ENCODE measurements at places on chromosomes 12 and 14.

DNA sequence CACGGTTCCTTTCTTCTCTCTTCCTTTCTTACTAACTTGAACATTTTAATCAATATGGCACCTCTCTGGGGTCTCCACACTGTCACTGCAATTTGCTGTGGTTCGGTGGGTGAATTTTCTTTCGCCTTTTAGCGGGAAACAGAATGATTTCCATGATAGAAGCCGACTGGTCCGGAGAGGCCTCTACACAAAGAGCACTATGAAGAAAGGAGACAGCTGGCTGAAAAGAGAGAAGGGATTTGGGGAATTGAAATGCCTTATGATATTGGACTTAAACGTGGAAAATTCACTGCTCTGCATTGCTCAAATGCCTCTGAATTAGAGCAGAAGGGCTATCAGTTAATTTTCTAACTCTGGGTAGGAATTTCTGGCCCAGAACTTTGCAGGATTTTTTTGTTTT, 55.9 kb downstream of the KCNA5 start:
- no peak for DNase-seq

GRCh38 chr14:52724360-52724644, 5.7 kb upstream of the STYX start:
- no peak for DNase-seq

DNA sequence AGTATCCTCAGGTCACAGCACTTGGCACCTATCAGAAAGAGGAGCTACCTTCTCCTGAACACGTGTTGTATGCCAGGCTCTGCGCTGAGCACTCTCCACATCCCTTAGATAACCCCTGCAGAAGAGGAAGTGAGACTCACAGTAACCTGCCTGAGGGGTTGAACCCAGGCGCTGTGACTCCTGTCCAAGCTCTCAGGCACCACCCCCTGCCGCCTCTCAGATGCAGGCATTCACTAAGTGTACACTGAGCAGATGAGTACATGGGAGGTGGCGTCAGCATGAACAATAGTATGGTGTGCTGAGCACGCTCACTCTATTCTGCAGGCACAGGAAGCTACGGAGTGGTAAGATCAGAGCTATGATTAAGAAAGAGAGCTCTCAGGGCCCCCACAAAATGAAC, 21.0 kb upstream of the RIC8B start:
- DNase-seq, result no peak

DNA sequence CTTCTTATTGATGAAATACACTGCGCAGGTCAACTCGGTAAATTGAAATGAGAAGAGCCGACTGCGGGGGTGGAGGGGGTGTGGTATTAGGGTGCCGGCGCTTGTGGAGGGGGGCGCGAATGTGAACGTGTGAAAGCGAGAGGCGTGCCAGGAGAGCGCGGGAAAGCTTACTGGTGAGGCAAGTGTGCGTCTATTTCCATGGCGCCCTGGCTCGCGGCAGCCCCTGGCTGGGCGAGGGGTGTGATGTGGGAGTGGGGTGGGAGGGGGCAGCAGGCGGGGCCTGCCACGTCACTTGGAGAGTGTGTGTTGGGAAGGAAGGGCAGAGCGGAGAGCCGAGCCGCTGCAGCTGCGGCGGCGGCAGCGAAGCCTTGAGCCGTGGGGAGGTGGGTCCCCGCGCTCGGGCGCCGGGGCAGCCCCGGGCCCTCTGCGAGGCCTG, 88.8 kb downstream of the GALNT8 start:
- peak; percentile 59 for DNase-seq

DNA sequence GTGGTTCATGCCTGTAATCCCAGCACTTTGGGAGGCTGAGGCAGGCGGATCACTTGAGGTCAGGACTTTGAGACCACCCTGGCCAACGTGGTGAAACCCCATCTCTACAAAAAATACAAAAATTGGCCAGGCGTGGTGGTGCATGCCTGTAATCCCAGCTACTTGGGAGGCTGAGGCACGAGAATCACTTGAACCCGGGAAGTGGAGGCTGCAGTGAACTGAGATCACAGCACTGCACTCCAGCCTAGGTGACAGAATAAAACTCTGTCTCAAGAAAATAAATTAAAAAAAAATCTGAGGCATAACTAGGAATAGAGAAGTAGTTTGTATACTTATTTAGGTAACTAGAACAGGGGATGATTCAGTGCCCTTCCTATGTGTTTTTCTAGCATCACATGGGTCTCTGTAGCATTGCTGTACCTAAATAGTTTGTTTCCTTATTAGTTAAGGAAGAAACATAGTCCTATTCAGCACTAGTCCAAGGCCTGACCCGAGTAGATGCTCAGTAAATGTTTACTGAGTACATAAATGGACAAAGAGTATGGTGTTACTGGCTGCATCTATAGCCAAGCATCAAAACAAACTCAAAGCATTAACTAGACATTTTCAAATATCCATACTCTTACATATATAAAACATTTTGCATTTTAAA, 21.7 kb downstream of the TAOK3 start:
- no peak for DNase-seq

GRCh38 chr12:97093187-97093683, 186.2 kb downstream of the NEDD1 start:
- no peak for DNase-seq

- DNase-seq, result peak; percentile 83
Measured at GRCh38 chr14:34873589-34874385, 1.4 kb downstream of the BAZ1A start.

GRCh38 chr14:92848887-92849286, 54.8 kb downstream of the GOLGA5 start:
- DNase-seq, result no peak

Measured in Ammon's horn (tissue), 1 donor.